ENCODE measurements at places on chromosomes 4 and X.

- DNase-seq = no peak
These were observed 340.1 kb upstream of the NR3C2 start for GRCh38 chr4:148782284-148782683.

DNA sequence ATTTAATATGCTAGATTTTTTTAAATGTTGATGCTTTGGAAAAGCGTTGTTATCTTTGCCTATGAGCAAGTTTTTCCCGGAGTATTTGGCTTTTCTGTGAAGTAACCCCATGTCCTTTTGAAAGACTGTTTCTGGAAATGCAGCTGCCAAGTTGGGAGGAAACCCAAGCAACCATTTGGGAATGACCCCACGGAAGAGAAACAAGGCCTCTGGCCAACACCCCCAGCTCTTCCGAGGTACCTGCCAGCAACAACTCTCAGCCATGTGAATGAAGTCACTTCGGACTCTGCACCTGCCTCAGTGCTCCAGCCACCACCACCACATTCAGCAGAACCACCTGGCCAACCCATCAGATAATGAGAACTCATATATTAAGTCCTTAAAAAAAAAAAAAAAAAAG lies 36.2 kb upstream of the DHRSX start:
- DNase-seq = no peak

GRCh38 chrX:1440506-1440905 lies 12.2 kb downstream of the ASMTL start:
- no peak for DNase-seq

DNA sequence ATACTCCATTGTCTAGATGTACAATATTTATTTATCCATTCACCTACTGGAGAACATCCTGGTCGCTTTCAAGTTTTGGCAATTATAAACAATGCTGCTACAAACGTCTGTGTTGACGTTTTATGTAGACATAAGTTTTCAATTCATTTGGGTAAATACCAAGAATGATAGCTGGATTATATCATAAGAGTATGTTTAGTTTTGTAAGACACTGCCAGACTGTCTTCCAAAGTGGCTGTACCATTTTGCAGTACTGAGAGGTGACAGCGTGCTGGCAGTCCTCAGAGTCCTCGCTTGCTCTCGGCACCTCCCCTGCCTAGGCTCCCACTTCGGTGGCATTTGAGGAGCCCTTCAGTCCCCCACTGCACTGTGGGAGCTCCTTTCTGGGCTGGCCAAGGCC lies 253.3 kb upstream of the INTU start:
- no peak for DNase-seq

DNA sequence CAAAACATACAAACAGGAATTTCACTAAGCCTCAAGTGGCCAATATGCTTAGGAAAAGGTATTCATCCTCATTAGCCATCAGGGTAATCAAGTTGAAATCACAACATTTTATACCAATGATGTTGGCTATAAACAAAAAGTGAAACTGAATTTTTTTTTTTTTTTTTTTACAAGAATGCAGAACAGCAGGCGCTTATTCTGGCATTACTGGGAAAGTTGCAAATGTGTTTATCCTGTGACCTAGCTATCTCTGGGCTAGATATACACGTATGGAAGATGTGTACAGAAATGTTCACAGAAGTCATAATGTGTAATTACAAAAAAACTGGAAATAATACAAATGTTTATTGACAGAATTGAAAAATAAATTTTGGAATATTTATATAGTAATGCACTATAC lies 1430.4 kb upstream of the TENM3 start:
- no peak for DNase-seq

GRCh38 chrX:15874672-15875071 lies 20.1 kb upstream of the AP1S2 start:
- no peak for DNase-seq

DNA sequence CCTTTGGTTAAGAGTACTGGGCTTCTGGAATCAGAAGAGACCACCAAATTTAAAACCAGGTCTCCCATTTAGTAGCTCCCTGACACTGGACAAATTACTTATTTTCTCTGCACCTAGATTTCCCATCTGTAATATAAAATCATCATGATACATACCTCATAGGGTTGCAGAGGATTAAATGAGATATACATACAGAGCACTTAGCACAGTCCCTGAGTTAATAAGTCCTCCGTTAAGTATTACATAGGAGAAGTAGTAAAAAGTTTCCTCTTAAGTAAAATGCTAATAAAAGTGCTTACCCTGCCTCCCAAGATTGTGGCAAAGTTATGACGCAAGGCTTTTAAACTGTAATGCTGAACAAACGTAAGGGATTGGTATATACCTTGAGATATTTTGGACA lies 539 bp upstream of the CHIC1 start:
- DNase-seq = peak; percentile 5

- DNase-seq = peak; percentile 38
These were observed 266.7 kb upstream of the MAGEB2 start for GRCh38 chrX:29948653-29949052.

GRCh38 chr4:39319676-39320075 lies 46.5 kb downstream of the RFC1 start:
- peak; percentile 96 for DNase-seq

GRCh38 chr4:134465417-134465816 lies 263.8 kb upstream of the PABPC4L start:
- peak; percentile 17 for DNase-seq

DNA sequence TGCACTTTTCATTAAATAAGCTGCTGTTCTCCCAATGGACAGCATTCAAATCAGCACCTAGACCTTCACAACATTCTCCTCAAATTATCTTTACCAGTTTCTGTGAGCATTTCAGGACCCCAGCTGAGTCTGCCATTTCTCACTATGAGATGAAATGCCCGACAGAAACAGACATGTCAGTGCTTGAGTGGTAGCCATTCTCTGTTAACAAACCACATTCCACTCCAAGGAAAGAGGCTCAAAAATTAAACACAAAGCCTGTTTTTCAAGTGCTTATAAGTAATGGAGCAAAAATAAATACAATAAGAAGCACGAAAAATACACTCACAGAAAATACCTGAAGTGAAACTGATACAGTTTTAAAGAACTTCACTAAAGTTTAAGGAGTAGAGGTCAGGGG lies 320.2 kb upstream of the PRPS2 start:
- no peak for DNase-seq

- no peak for DNase-seq
These were observed at the start of gene DTHD1 for GRCh38 chr4:36281384-36282106. TSS of gene DTHD1 (plus strand) at chr4:36281616. CDS start at chr4:36281759, 143 bp downstream.

- no peak for DNase-seq
These were observed 6.2 kb downstream of the TMEM131L start for GRCh38 chr4:153472122-153473037.

DNA sequence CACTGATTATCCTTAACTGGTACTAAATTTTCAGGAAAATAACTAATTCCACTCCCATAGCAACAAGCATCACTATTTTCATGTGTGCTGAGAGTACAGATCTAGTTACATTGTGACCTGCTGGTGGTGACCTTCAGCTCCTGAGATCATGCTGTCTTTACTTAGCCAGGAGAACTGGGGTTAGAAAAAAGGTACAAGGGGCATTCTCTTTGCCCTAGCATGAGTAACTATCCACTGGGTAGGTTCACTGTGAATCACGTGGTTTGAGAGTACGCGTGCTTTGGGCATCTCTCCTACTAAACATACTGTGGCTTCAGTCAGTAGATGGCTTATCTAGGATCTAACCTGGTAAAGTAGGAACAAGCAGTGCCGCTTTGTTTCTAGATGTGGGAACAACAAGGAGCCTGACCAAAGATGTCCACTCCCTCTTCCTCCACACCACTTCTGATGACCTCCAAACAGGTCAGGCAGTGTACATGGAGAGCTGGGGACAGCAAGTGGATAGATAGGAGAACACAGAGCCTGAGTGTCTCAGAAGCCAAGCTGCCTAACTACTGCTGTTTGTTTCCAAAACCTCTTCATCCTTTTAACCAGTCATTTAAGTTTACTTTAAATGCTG lies 90.2 kb downstream of the CBR4 start:
- DNase-seq = no peak

DNA sequence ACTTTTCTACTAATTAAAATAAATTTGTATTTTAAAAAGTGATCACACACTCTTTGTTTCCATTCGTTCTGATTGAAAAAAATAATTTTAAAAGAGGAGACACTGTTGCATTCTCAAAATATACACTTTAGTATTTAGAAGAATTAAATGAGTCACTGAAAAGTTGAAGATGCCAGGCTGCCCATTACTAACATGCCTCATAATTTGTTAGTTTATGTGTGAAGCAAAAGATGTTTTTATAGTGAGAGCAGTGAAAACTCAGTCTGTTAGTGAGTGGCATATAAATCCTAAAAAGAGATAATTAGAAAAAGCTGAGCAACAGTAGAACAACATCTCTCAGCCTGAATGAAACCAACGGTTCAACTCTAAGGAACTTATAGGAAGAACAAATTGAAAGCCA lies 143.4 kb downstream of the CDS1 start:
- DNase-seq = peak; percentile 66

DNA sequence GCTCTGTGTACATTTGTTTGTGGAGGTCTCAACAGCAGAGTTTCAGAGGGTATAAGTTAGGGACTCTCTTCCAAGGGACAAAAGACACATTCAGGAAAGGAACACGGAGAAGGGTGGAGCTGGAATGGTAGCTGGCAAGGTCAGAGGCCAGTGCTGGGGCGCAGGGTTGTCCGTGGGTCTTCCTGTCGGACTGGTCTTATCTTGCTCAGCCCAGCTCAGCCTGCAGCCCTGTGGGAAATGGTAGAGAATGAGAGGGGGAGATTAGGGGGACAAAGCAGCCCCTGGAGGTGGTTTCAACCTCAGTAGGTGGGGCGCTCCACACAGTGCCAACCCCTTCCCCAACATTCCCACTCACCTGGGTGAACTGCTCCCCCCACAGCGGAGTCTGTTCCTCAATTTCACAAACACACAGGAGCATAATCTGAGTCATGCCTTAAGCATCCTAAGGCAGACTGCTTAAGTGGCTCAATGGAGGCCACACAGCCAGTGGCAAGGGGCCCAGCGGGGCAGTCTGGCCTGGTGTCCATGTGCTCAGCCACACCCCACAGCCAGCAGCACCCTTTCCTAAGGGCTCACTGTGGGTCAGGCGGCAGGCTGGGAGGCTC lies 6.9 kb upstream of the HDAC6 start:
- peak; percentile 68 for DNase-seq

DNA sequence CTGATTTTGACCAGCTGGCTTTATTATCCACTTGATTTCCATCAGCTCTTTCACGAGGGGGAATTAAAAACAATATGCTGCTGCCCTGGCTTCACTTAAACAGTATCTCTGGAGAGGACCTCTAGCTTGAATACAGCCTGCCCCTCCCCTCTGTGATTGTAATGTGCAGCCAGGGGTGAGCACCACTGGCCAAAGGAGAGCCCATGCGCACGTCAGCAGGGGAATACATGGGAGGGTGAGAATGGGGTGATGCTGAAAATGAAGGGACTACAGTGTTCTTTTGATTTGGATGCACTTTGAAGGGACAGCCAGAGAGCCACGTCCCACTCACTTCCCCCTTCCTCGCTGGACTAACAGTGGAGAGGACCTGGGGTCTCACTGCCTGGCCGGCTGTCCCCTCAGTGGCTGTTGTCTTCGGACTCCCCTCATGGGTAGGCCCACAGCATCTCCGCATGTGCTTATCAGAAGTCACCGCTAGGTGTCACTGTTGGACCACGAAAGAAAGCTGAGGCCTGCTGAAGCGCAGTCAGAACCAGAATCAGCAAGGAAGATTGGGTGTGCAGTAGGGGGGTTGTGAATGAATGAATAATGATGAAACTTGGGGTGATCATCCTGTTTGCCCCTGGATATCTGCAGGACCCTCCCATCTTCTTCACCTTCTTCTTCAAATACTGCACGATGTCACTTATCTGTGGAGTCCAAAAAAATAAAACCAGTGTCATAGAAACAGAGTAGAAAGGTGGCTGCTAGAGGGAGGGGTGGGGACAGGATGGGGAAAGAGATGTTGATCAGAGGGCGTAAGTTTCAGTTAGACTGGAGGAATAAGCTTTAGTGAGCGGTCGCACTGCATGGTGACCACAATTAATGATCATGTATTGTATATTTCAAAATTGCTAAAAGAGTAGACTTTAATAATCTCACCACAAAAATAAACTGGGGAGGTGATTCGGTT lies 32.8 kb downstream of the CLCN4 start:
- peak; percentile 60 for DNase-seq

GRCh38 chr4:37244583-37245390 lies at the start of gene NWD2:
TSS of gene NWD2 (plus strand) at chr4:37244743. CDS start at chr4:37245068, 325 bp downstream.
- no peak for DNase-seq

DNA sequence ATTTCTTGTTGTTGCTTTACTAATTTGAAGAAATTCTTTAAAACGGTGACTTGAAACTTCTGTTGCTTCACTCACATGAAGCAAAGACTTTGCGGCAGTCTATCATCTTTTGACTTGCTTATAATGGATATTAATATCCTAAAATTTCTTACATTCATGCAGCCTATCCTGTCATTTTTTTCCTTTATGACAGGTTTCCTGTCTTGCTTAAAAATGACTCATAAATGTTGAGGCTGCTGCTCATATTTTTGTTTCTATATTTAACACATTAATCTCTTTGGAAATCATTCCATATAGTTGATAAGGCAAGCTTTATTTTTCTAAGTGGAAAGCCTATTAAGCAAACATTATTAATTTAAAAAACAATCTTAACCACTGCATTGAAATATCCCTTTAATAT lies 176.6 kb upstream of the GALNTL6 start:
- no peak for DNase-seq

- DNase-seq = no peak
These were observed 24.8 kb upstream of the SMARCA5 start for GRCh38 chr4:143488687-143489086.

All from EH (cell line).